ENCODE measurements at places on chromosomes 4 and X.

DNA sequence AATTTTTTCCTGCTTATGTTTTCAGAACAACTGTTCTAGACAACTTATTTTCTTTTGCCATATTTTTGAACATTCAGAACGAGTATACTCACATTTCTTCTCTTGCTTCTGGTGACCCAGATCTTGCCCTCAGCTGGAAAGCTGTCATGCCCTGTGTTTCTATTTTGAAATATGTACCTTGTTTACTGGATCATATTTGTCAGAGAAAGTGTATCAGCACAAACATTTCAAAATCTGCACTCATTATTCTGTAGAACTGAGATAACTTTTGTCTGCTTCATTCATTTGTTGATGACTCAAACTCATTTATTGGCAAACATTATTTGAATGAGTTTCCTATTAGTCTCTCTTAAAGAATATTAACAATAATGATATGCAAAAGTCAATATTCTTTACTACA is 46.2 kb upstream of the FAM9A start:
- peak; percentile 11 for DNase-seq

DNA sequence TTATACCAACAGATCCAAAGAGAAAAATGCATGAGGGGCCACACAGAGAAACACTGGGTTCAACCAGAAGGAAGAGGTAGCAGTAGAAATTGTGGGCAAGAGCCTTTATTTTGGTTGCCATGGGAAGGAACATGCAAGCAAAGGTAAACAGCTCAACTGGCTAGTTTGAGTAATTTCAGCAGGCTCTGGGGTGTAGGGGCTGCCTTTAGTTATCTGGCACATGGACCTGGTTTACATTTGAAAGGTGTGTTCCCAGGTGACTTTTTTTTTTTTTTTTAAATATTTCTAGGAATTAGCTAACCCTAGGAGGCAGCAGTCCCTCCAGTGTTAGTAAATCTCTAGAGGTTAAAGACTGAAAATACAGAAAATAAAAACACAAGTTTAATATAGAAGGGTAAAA is 481.9 kb downstream of the ACTRT1 start:
- DNase-seq: no peak

- no peak for DNase-seq
Measured at GRCh38 chr4:22435652-22436051, 80.2 kb downstream of the ADGRA3 start.

- DNase-seq: peak; percentile 5
Measured at GRCh38 chrX:54452920-54453319, 12.7 kb downstream of the TSR2 start.

GRCh38 chr4:40308528-40309122 is 26.5 kb upstream of the CHRNA9 start:
- DNase-seq: no peak
